Smooth muscle cell of the brain vasculature (primary cell): ENCODE measurements at places on chromosomes 12 and 14.

DNA sequence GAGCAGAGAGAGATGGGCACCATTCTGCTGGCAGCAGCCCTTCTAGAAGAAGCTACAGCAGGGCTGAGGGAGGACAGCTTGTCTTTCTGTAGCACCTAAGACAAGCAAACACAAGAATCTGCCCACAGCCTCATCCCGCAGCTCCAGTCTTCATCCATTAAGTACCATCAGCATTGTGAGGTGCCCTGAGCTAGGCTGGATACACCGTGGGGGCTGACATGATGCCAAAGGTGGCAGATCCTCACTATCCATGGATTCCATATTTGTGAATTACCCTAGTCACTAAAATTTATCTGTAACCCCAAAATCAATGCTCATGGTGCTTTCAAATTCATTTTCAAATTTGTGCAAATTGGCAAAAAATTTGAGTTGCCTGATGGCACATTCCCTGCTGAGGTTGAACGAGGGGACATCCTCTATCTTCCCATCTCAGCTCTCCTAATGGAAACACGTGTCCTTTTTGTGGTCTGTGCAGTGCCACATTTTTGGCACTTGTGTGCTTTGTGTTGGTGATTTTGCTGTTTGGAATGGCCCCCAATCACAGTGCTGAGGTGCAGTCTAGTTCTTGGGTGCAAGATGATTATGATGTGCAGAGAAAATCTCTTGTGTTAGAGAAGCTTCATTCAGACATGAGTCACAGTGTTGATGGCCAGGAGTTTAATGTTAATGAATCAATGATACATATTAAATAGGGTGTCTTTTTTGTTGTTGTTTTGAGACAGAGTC lies 7.0 kb downstream of the PITPNM2 start:
- no peak for DNase-seq

- no peak for DNase-seq
Observed at GRCh38 chr12:45232756-45233372, 17.0 kb downstream of the ANO6 start.

DNA sequence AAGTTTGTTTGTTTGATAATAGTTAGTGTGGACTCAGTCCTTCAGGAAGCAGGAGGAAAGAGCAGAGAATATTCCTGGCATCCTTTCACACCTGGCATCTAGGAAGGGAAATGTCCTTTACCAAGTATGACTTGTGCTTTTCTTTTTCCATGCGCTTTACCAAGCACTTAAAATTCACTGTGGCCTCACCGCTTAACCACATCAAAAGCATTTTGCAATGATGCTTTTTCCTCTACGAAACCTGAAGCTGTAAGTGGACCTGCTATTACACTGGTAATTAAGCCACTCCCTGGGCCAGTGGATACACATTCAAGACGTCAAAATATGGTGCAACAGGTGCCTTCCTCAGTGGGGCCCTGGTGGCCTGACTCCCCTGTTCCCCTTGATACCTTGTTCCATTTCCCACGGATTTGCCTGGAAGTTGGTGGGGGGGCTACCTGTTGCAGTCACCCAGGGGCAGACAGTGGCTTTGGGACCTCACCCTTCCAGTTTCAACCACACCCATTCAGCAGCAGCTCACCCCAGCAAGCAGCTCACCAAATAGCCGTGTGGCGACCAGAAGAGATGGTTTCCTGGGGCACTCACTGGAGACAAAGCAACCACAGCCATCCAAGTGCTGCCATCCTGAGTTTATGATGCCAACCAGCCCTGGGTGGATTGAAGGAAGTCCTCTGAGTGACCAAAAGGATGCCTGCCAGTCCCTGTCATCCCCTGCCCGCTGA lies 14.2 kb upstream of the FZD10 start:
- DNase-seq, result no peak

- DNase-seq, result no peak
Observed at GRCh38 chr14:77681196-77682157, 26.3 kb downstream of the ALKBH1 start.

- no peak for DNase-seq
Observed at GRCh38 chr12:88305254-88305890, 163.3 kb downstream of the TMTC3 start.

DNA sequence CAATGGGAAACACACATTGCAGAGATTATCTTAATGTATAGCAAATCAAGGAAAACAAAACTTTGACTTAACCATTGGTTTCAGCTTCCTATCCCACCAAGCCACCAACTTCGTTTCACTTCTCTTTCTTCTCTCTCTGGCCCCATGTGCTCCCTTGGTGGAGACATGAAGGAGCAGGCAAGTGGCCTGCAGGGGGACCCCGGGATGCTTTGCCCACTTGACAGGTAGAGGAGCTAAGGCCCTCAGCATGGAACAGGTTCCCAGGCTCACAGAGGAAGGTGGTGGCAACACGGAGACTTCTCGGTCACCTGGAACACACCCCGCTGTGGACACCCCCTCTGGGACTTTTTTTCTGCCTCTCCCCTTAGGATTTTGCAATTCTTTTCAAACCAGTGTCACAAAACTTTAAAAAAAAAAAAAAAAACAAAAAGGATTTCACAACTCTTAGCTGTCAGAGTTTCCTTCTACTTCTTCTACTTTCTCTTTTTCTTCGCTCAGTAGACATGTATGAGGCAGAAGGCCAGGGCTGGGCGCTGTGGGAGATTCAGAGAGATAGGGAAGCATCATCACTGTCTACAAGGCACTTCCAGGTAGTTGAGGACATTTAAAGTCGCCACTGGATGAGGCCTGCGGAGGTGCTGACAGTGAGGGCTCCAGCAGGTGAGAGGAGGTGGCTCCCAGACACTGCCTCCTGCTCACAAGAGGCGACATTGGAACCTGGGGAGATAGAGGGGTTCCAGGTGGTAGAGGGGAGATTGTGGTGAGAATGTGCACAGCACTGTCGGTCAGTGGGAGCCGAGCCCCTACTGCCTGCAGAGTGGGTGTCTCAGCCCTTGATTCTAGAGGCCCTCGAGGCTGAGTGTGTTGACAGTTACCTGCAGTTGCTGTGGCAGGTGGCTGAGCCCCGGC lies 119.6 kb downstream of the GCH1 start:
- DNase-seq, result no peak

DNA sequence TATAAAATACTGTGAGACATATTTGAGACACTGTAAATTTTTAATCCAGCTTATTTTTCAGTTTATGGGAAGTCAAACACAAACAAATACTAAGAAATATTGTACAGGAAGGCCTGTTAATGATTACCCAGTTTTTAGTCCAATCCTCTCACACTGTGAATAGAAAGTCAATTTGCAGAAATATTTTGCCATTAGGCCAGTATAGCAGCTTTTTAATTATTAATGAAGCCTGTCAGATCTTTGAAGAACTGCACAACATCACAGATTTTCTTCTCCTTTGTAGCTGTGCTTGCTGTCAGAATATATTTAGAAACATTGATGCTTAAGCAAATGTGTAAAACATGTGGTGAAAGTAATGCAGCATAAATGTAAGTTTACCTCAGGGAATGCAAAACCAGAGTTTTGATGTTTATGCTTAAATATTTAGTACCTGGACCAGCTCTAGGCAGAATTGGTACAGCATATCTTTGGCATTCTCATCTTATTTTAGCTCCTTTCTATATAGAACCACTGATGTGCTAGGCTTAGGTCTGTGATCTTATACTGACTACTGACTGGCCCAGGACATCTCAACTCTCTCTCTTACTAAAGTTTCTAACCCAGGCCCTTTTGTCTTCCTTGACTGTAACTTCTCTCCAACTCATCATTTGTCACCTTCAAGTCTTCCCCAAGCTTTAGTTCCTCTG lies 230.8 kb upstream of the NAV3 start:
- DNase-seq, result no peak

DNA sequence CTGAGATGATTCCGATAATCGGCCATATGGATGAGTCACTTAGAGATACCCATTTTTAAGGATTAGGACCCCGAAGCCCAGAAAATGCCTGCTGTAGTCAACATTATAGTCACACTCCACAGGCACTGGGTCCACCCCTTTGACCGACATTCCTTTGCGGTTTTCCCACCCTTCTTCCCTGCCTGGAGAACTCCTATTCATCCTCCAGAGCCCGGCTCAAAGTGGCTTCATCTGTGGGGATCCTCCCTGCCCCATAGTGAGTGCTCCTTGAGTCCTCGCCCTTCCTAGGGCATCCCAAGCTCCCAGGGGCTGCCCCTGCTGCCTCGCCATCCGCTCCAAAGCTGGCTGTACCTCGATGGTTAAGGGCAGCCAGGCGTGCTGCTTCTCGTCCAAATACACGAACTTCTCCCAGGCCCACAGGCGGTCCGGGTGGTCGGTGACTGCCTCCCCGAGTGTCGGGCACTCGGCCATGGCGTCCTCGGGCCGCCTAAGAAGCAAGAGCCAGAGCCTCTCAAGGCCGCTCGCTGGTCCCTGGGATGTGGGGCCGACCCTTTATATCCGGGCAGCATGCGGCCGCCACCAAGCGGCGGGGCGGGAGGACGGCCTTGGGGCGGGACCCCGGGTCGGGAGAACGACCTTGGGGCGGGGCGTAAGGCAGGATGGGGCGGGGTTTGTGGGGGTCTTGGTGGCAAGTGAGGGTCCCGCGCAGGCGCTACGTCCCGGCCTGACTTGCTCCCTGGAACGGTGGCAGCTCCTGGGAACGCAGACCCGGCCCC lies at the start of gene TCL1A:
Gene TCL1A, minus strand, starts transcription at position 530 of the 776 bp plus-strand sequence. Its CDS starts 59 bp downstream, at position 471.
- DNase-seq, result no peak

- DNase-seq, result no peak
Observed at GRCh38 chr12:114746297-114747011, 62.5 kb upstream of the TBX3 start.

- no peak for DNase-seq
Observed at GRCh38 chr12:68038650-68039049, 49.4 kb downstream of the IFNG-AS1 start.

DNA sequence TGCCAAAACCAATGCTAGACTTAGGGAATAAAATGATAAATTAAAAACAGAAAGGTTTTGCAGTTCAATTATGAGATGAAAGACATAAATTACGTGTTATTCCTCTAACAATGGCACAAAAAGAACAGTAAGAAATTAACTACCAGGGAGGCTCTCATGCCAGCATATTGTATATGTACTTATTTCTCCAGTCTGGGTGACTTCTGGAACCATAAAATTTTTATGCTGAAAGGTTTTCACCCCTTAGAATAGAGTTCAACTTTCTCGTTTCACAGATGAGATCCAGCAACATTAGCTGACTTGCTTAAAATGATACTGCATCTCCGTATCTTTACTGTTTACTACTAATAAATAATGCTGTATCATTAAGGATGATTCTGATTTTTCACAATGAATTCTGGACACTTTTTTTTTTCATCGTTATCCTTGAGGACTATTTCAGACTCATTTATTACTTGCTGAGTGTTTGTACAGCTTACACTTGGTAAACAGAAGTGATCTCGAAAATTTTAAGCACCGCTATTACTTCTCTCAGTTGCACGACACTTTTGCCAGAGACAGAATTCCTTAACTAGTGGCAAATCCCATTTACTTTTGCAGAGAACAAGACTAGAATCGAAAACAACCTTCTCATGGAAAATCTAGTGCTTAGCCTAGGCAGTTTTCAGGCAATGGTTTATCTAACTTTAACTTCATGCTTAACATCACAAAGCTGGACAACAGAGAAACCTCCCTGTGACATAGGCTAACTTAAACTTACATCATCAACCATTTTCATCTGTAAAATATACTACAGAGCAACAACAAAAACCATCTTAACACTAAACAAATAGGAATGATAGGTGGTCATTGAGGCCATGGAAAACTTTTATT lies 2.7 kb downstream of the RSRC2 start:
- no peak for DNase-seq

GRCh38 chr12:75970310-75970709 lies 61.3 kb downstream of the PHLDA1 start:
- no peak for DNase-seq

DNA sequence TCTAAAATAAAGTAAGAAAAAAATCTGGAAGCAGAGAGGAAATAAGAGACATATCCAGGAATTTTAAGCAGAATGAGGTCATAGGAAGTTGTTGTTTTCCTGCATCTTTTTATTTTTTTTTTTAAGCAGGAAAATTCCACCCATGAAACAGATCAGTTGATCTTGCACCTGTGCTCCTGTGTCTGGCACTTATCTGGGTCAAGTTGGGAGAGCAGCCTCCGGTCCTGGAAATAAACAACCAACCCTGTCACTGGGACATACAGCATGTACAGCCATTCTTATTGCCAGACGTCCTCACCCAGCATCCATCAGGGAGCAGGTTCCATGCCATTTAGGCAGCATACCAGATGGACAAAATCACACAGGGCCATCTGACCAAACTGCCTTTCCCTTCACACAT lies 266.0 kb upstream of the BTG1 start:
- DNase-seq, result no peak

- DNase-seq, result no peak
Observed at GRCh38 chr12:1189163-1189562, 198.1 kb downstream of the ERC1 start.

DNA sequence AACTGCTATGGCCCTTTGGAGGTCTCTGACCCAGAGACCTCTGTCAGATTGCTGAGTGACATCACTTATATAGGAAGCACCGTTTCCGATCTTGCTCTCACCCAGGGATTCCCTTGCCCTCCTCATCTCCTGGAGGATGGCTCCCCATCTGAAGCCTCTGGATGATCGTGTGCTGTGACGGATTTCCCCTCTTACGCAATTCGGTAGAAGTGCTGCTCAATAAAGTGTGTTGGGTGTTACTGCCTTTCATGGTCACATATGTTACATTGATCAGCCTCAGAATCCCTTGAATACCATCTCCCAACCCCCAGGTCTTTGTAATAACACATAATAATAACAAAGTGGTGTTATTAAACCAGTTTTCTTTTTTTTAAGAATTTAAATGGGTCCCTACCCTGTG lies 107.3 kb upstream of the CLEC14A start:
- DNase-seq, result no peak

- DNase-seq, result no peak
Observed at GRCh38 chr12:110849748-110850403, 3.1 kb downstream of the CCDC63 start.

GRCh38 chr12:62215506-62215905 lies 44.7 kb upstream of the USP15 start:
- DNase-seq, result no peak

- DNase-seq, result no peak
Observed at GRCh38 chr14:100629098-100629497, 41.9 kb upstream of the BEGAIN start.

- DNase-seq, result no peak
Observed at GRCh38 chr12:63844391-63845341, at the start of gene SRGAP1. SRGAP1 (plus strand) TSS chr12:63844700; CDS start chr12:63844817, 117 bp downstream.

- no peak for DNase-seq
Observed at GRCh38 chr14:90678420-90678819, 137.8 kb downstream of the TTC7B start.

- no peak for DNase-seq
Observed at GRCh38 chr12:30930641-30931040, 4.1 kb downstream of the TSPAN11 start.

GRCh38 chr12:84408936-84409335 lies 503.7 kb downstream of the SLC6A15 start:
- DNase-seq, result no peak

- DNase-seq, result no peak
Observed at GRCh38 chr12:32080435-32080834, 26.2 kb upstream of the BICD1 start.

DNA sequence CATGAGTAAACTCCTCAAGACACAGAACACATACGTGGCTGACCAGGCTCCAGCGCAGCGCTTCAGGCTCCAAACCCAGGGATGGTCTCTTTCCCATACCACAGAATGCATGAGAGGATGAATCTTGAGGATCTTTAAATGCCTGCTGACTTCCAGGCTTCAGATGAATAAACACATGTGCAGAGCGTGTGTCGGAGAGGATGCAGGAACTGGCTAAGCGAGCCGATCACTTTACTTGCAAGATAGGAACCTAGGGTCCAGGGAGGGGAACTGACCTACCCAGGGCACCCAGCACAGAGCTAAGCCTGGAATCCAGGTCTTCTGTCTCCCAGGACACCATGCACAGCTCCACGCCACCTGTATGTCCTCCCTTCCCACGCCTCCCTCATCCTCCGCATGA lies 209.8 kb downstream of the BCL11B start:
- no peak for DNase-seq

GRCh38 chr14:105881021-105881930 lies 354.9 kb downstream of the TMEM121 start:
- no peak for DNase-seq
